Activated CD8-positive, alpha-beta memory T cell treated with anti-CD3 and anti-CD28 coated beads, Interleukin-2, amount 50 U/mL, for 4 hours (primary cell): ENCODE measurements at places on chromosomes 2 and 18.

- no peak for DNase-seq
Measured at GRCh38 chr2:113276761-113277425, 1.8 kb downstream of the PAX8 start.

DNA sequence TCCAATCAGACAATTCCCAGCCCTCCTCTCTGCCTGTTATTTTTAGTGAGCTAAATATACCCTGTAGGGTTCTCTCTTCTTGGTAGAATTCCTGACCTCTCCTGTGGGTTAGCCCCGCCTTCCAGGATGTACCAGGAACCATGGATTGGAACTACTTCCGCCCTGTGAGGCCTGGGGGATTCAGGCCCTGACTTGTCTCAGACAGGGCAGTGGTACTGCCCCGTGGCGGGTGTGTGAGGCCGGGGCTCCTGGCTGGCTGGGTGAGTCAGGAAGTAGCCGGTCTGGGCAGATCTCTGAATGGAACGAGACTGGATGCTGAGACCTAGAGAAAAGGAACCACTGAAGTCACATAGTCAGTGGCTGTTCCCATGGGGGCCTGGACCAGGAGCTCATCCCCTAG is 50.5 kb downstream of the DYSF start:
- DNase-seq = no peak

DNA sequence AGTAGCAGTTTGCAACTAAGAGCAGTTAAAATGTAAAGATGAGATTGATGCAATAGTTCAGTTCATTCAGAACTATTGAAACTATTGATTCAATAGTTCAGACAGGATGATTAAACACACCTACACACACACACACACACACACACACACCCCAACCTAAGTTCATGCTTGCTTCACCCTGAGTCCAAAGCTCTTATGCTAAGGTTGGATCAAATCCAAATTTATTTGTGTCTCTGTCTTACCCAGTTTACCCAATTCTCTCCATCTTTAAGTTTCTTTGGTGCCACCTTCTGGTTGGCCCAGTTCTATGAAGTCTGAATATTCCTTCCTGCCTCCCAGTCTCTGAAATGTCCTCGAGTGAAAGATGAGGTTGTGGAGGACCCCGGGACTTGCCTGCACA is 5.1 kb downstream of the SERPINB8 start:
- no peak for DNase-seq

DNA sequence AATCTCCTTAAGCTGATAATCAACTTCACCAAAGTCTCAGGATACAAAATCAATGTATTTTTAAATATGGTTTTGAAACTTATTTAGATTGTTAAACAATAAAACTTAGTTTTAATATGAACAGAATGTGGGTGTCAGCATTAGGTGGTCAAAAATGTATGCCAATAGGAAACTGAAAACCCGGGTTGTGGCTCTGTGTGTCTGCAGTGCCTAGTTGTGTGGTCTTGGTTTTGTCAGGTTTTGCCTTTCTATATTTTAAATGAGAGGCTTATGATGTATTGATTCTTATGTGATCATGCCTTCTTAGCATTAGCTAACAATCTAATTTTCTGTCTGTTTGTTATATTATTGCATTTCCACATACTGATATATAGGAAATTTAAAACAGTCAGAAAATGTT is 227.8 kb downstream of the ZNF407 start:
- no peak for DNase-seq

DNA sequence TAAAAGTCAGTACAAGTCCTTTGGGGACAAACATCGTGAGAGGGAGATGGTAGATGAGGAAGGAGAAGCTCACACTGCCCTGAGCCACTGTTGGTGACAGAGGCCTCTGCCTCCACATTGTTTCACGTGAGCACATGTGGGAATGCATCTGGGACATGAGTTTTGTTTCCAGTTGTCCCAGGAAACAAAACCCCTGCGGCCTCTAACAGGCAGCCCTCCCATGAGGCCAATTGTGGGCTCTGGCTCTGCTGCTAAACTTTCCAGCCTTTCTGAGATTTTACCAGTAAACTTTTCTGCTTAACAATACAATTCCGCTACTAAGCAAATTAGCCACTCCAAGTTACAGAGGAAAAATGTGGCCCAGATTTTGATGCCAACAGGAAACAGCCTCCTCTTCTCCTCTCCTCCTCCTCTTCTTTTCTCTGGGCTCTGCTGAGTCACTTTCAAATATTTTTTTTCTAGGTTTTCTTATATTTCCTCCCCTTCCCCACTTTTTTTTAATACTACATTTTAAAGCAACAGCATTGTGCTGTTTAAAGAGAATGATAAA is 23.4 kb upstream of the LRRC30 start:
- no peak for DNase-seq

DNA sequence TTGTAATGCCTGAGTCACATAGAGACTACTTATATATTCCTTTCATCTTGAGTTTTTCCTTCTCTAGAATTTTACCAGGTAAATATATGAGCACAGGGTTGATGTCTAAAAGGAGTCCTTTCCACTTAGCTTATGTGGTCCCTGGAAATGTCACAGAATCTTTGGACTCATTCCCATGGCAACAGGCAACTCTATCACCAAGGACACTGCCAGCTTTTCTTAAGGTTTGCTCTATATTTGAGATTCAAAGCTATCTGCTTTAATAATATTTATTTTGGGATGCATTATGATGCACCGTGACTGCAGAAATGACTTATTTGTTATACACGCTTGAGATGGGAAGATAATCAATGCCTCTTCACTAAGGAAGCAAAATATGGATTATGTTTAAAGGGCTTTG is 363.0 kb downstream of the PLCL1 start:
- DNase-seq = no peak

GRCh38 chr18:44955825-44956224 is 275.1 kb downstream of the SETBP1 start:
- DNase-seq = no peak

- DNase-seq = no peak
Measured at GRCh38 chr2:61410185-61410584, 60.7 kb downstream of the USP34 start.

DNA sequence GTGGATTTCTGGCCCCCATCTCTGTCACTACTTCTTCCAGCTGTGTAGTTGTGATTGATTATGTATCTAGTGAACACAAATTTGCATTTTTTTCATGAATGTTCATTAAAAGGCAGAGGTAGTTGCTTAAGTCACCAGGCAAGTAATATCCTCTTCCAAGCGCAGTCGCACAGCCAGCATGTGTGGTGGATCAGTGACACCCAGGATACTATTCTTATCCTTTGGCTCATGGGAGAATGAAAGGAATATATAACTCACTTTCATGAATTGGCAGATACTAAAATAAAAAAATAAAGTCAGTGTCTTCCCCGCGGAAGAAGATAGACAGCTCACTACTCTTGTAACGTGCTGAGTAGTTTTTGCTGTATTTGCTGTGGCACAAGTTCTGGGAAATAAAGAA is 387.8 kb downstream of the CDH7 start:
- no peak for DNase-seq

DNA sequence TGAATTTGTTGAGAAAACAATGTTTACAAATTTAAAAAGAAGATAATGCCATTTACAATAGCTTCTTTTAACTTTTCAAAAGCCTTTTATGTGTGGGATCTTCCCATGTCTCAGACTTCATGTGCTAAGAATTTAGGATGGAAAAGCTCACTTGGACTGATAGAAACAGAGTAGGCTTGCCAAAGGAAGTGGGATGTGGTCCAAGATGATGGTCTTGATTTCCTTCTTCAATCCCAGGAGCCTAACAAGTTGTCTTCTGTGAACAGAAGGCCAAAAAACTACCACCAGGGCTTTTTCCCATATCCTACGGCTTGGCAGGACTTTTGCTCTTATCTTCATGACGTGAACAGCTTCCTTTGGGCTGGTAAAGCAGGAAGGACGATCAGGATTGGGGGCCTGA is 9.5 kb downstream of the CXCR4 start:
- no peak for DNase-seq

- DNase-seq = no peak
Measured at GRCh38 chr2:163878718-163879117, 142.9 kb upstream of the FIGN start.

DNA sequence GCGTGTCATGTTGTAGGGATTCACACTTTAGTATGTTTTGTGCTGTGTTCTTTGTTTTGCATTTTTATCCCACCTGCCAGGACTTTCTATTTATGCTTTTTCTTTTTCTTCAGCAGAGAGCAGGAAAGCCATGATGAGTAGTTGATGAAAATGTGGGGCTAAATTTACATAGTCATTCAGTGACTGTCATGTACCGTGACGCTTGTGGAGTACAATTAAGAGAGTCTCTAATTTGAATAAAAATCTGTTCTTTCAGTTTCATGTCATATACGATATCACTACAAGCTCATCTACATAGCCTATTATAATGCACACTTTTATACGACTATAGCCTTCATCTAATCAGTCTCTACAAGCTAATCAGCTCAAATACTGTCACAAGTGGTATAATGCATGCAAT is 112.7 kb upstream of the SPATS2L start:
- no peak for DNase-seq

- no peak for DNase-seq
Measured at GRCh38 chr2:177604271-177605065, 211.9 kb downstream of the AGPS start.

GRCh38 chr18:55084550-55084949 is 125.3 kb upstream of the CCDC68 start:
- no peak for DNase-seq

GRCh38 chr2:133452146-133452545 is 116.1 kb downstream of the NCKAP5 start:
- DNase-seq = no peak
